NCI-H1694 (cell line): ENCODE measurements at places on chromosomes 12 and 14.

DNA sequence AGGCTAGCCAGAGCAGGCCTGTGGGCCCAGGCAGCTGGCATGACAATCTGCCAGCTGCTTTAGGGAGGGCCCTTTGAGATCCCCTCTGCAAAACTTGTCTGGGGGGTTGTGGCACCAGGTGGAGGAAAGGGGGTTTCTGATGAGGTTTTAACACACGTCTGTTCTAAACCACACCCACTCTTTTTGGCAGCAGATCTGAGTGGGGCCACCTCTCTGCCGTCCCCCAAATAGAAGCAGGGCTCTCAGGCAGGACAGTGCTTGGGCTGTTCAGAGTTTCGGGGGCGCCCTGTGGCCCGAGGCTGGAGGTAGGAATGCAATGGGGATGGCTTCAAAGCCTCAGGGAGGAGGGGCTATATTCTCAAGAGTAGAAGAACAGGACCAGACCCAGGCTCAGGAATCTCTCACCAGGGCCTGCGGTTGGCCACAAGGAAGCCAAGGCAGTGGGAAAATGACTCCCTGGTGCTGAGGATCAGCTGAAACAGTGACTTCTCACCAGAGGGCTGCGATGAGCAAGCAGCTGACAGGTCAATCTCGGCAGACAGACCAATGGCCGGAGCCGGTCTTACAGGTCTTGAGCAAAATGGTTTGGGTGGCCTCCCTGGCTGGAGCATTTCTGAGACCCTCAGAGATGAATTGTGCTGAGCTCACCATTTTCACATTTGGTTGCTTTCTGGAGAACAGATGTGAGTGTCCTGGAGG lies 1.5 kb upstream of the KRT5 start:
- no peak for DNase-seq

DNA sequence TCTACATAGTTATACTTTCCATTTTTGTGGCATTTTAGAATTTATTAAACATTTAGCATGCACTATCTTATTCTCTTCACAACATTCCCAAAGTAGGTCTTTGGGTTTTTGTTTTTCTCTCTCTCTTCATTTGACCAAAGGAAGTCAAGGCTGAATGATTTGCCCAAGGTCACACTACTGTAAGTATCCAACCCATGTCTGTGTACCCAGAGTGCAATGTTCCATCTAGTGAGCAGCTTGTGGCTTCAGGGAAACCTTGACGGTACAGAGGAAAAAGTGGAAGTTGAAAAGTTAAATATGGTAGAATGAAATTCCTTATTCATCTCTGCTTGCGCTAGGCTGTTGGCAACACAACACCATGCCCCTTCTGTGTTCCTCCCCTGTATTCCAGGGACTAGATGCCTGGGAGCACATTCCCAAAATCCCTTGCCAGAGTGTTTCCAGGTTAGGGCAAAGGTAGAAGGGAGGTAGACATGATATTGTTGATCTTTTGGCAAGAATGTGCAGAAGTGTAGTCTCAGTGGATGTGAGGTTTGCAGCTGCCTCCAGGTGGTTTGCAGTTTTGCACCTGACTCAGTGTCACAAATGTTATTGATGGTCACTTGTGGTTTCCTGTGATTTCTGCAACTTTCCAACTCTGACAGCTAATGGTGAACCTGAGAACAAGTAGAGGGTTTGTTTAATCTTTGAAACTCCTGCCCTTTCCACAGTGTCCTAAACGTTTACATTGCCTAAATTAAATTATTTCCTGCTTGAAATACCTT lies 196.7 kb downstream of the RMST start:
- no peak for DNase-seq

DNA sequence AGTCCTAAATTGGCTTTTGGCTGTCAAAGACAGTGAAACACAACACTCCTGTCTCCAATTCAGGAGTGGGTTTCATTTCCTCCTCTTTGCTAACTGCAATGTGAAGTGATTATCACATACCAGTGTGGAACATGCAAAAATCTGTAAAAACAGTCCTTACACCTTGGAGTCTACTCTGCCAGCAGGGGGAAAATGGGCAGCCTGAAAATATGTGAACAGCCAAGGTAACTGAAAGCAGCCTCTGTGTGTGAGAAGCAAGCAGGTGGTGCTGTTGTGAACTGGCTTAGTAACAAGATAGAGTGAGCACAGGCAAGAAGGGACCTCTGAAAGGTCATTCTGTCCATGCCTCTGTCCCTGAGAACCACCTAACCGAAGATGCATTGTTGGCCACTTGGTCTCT lies 6.0 kb downstream of the PRMT8 start:
- DNase-seq = peak; percentile 49

- DNase-seq = peak; percentile 59
Observed at GRCh38 chr12:110270125-110270962, 10.7 kb upstream of the ATP2A2 start.

GRCh38 chr14:51087031-51087441 lies 7.9 kb downstream of the TRIM9 start:
- no peak for DNase-seq

- DNase-seq = no peak
Observed at GRCh38 chr14:56173365-56173922, 55.2 kb downstream of the PELI2 start.

GRCh38 chr14:93977790-93978581 lies 1.6 kb upstream of the ASB2 start:
- DNase-seq = no peak

DNA sequence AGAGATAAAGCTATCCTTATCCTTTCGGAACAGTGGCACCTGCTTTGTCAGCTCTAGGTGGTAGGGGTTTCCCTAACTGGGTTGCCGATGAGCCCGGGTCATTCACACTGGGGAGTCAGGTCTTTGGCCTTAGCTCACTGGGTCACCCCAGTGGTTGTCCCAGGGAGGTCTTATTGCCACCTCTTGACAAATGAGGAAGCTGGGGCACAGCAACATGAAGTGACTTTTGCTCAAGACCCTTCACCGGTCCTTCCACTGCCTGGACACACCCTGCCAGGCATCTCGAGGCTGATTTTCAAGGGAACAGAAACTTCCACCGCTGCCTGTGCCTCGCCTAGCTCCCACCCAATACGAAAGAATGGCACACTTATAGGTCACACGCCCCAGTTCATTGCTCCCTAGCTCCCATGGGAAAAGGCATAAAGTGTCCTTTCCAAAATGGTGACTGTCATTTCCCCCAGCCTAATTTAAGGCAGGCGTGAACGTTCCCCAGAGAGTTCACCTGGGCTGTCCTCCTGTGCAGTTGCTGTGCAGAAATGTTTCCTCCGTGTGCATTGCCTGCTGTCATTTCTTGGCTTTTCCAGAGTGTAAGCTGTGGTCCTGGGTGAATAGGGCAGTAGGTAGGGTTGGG lies 156.1 kb upstream of the CCND2 start:
- no peak for DNase-seq

- no peak for DNase-seq
Observed at GRCh38 chr12:97877404-97877803, 414.8 kb downstream of the RMST start.

DNA sequence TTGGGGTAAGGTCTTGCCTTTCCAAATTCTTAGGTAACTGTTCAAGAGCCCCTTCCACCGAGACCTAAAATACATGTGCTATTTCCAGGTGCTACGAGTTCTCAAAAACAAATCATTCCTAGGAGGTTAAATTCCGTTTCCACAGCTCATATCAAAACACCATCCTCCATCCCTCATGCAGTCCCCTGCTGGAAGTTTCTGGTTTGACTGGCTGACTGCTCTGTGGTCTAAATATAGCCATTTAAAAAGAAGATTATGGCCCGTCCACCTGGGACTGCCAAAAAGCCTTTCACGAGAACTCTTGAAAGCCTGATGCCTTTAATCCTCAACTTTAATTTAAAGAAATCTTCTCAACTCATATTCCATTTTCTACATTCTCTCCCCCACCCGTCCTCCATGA lies 201.5 kb upstream of the MYL2 start:
- DNase-seq = no peak

GRCh38 chr12:101781834-101782233 lies 42.6 kb upstream of the SYCP3 start:
- DNase-seq = no peak

GRCh38 chr14:72664651-72665050 lies 229.2 kb downstream of the DPF3 start:
- no peak for DNase-seq

DNA sequence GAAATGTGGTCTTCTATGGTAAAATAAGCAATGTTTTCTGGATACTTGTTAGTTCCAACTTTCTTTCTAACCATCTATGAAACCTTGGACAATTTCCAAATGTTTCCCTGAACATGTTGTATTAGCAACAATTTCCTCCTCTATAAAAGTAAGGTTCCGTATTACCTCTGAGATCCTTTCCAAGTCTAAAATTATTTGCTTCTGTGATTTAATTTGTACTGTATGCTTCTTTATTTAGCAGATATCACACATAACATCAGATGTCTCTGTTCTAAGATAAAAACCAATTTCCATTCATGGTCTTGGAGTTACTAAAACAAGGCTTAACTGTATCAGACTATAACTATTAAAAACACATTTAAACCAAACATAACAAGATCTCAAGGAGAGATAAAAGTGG lies 177.2 kb downstream of the FOXA1 start:
- DNase-seq = peak; percentile 53

DNA sequence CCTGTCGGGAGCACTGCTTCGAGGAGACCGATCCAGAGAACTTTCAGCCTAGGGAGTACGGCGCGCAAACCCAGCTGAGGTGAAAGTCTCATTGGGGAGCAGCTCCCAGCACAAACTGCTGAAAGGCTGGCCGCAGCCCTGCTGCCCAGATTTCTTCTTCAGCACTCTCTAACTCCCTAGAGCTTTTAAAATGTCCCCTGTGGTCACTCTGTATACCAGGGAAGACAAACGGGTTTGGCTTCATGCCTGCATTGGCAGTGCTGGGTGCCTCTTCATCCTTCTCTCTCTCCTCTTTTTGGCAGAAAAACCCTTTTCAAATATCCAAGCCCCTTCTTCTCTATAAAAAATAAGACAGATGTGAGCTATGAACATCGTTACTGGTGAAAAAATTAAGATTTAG lies 34.9 kb downstream of the BBS10 start:
- no peak for DNase-seq

DNA sequence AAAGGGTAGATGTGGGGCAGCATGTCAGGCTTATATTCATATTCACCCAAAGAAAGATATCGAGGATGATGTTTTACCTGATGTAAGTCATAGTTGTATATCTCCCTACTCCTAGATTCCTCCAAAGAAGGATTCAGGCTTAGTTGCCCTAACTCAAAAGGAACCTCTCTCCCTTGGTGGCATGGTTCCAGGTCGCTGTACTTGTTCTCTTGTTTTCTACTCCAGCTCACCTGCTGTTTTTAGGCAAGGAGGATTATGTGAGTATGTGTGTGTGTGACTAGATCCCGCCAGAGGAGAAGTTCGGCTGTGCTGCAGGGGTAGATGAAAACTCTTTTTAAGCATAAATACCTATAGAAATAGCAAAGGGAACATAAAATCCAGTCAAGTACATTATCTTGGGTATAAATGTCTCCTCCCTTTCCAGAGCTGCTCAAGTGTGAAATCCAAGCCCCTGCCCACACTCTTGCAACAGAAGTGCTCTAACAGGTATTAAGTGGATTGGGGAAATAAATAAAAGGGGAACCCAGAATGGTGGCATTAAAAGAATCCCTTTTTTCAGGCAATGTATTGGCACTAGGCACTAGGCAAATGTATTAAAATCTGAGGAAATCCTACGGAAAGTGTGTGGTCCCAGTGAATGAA lies 375.7 kb downstream of the ZFP36L1 start:
- no peak for DNase-seq

DNA sequence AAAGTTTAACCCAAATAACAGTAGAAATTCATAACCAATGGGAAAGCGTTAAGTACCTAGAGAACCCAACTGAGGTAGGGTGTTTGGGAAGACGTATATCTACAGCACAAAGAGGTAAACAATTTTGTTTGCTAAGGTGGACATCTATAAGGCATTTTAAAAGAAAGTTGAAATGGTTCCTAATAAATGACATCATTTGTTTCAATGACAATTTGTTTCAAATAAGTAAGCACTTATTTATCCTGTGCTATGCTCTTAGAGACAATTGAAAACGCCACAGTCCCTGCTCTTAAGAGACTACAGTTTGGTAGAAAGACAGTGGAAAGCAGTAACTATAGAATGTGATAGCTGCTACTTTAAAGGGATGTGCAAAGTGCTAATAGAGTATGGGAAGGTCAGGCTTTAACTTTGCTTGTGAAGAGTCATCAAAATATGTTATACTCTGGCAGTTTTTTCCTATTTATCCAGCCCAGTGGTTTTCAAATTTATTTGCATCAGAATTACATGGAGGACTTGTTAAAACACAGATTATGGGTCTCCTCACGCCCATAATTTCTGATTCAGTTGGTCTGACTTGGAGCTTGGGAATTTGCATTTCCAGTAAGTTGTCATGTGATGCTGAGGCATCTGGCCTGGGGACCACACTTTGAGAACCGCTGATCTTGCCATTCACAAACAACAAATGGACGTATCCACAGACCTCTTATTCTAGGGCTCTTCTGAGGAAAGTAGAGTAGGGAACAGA lies 19.6 kb upstream of the SMCO2 start:
- DNase-seq = no peak

- DNase-seq = no peak
Observed at GRCh38 chr12:43318021-43318420, 234.0 kb downstream of the ADAMTS20 start.

GRCh38 chr12:12294215-12295005 lies 27.6 kb upstream of the LRP6 start:
- no peak for DNase-seq

GRCh38 chr12:115983226-115983798 lies 294.2 kb downstream of the MED13L start:
- no peak for DNase-seq

- no peak for DNase-seq
Observed at GRCh38 chr12:112170376-112170775, 45.0 kb downstream of the TRAFD1 start.

DNA sequence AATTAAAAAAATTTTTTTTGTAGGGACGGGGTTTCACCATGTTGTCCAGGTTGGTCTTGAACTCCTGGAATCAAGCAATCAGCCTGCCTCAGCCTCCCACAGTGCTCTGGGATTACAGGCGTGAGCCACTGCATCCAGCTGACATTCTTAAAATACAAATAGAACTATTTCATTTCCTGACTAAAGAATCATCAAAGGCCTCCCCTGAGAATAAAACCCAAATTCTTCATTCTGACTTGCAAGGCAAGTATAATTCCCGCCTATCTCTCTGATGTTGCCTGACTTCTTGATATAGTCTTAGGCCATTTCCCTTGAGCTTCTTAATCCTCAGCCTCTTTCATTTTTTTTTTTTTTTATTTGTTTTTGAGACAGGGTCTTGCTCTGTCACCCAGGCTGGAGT lies 4.4 kb upstream of the BICD1 start:
- DNase-seq = no peak

DNA sequence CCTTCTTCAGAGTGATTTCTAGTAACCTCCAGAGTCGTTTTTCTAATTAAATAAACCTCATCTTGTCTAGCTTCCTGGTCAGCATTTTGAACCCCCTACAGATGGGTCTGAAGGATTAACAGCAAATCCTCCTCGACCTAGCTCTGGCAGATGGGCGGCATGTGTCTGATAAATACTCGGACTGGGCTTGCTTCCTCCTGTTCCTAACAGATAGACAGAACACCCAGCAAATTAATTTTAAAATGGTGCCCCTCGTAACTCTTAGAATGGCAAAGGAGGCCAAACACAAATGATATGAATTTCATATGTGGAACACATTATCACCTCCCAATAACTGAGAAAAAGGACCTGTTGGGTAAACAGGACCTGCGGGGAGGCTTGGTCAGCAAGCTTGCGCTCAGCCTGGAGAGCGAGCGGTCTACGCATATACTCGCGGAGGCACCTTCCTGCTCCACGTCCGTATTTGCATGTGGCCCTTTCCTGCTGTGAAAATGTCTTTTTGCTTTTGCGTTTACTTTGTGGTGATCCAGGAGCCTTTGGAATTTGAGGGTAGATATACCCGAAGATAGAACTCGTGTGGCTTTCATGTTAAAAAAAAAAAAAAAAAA lies 79.6 kb downstream of the OTX2 start:
- no peak for DNase-seq
